ENCODE measurements at places on chromosomes 13 and 19. TPM values are rescaled to one million over a fixed set of nuclear protein-coding genes. Genes with fewer than 3 reads are reported as not detected.
A peak's percentile ranks its signal among the peaks of the same experiment; 100 is the strongest.

DNA sequence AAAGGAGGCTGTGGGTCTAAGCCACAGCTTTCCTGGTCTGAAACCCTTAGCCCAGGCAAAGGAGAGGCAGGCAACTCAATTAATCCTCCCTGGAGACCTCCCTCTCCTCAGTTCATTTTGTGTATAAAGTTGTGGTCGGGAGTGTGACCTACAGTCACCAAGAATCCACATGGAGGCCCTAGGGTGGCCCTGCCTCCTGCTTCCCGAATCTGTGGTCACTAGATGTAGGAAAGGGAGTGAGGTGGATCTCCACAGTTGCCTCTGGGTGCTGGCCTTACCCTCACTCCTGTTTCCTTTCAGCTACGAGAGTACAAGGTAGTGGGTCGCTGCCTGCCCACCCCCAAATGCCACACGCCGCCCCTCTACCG is 1.3 kb downstream of the RPL18A start:
- H3K27ac ChIP-seq: peak overlapping the region; percentile 94
- no peaks in the 10 kb centered on the region for H3K27me3 ChIP-seq
- H3K36me3 ChIP-seq: peaks cover 21% of the 10 kb centered on the region
- peaks cover 16% of the 10 kb centered on the region for H3K4me1 ChIP-seq

DNA sequence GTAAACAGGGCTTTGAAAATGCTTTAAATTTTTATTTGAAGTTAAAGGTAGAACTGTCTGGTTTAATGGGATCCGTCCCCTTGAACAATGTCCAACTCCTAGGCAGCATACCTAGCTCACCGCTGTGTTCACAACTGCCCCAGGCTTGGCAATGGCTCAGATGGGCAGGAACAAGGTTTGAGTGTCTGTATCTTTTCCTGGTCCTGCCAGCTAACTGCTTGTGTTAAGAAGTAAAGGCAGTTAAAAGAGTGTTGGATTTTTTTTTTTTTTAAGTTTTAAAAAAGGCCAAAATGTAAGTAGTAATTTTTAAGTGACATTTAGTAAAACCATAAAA is 66.7 kb upstream of the FNDC3A start:
- no peak overlapping the region for H3K4me3 ChIP-seq
- H3K27ac ChIP-seq: no peak overlapping the region
- no peak for DNase-seq
- H3K36me3 ChIP-seq: no peaks in the 10 kb centered on the region
- no peaks in the 10 kb centered on the region for H3K27me3 ChIP-seq
- H3K4me1 ChIP-seq: no peaks in the 10 kb centered on the region

GRCh38 chr19:11435833-11436313 is 438 bp downstream of the PRKCSH start:
- H3K27ac ChIP-seq: peak overlapping the region; percentile 99
- peaks cover 10% of the 10 kb centered on the region for H3K36me3 ChIP-seq
- no peaks in the 10 kb centered on the region for H3K27me3 ChIP-seq
- H3K4me1 ChIP-seq: no peaks in the 10 kb centered on the region
- no peak for DNase-seq
- H3K4me3 ChIP-seq: peak overlapping the region; percentile 100

GRCh38 chr13:67725999-67726398 is 495.9 kb upstream of the PCDH9 start:
- no peaks in the 10 kb centered on the region for H3K4me1 ChIP-seq
- H3K27me3 ChIP-seq: no peaks in the 10 kb centered on the region
- no peaks in the 10 kb centered on the region for H3K36me3 ChIP-seq

- no peak for DNase-seq
- H3K27ac ChIP-seq: no peak overlapping the region
- H3K4me1 ChIP-seq: no peaks in the 10 kb centered on the region
- H3K4me3 ChIP-seq: no peak overlapping the region
Measured at GRCh38 chr19:23283925-23284324, 33.7 kb upstream of the ZNF724 start.

GRCh38 chr13:51759240-51759639 is 44.7 kb downstream of the DHRS12 start:
- H3K4me1 ChIP-seq: peaks cover 3% of the 10 kb centered on the region
- no peak overlapping the region for H3K4me3 ChIP-seq
- H3K27ac ChIP-seq: no peak overlapping the region

GRCh38 chr19:15516363-15516762 is 8.0 kb downstream of the CYP4F22 start:
- H3K4me3 ChIP-seq: no peak overlapping the region
- H3K4me1 ChIP-seq: no peaks in the 10 kb centered on the region
- H3K36me3 ChIP-seq: no peaks in the 10 kb centered on the region
- H3K27me3 ChIP-seq: no peaks in the 10 kb centered on the region

- H3K27me3 ChIP-seq: peaks cover 46% of the 10 kb centered on the region
- no peak overlapping the region for H3K27ac ChIP-seq
- H3K4me3 ChIP-seq: peak overlapping the region; percentile 36
- no peaks in the 10 kb centered on the region for H3K36me3 ChIP-seq
- no peak for DNase-seq
Measured at GRCh38 chr13:28716511-28716910, 2.3 kb downstream of the SLC46A3 start.

GRCh38 chr19:57317503-57317902 is 2.8 kb upstream of the ZNF543 start:
- DNase-seq: no peak
- no peak overlapping the region for H3K27ac ChIP-seq
- no peaks in the 10 kb centered on the region for H3K36me3 ChIP-seq
- peaks cover 13% of the 10 kb centered on the region for H3K4me1 ChIP-seq
- no peak overlapping the region for H3K4me3 ChIP-seq

DNA sequence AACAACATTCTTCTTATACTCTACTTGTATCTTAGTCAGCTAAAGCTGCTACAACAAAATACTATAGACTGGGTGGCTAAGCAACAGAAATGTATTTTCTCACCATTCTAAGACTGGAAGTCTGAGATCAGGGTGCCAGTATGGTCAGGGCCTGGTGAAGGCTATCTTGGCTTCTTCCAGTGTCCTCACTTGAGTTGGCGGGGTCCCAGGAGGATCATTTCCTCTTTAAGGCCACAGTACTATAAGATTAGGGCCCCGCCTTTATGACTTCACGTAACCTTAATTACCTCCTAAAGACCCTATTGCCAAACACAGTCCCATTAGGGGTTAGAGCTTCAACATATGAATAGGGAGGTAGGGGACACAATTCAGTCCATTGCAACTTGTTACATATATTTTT is 30.7 kb upstream of the DOCK9 start:
- H3K27me3 ChIP-seq: no peaks in the 10 kb centered on the region
- H3K4me1 ChIP-seq: peaks cover 23% of the 10 kb centered on the region
- DNase-seq: no peak
- no peak overlapping the region for H3K4me3 ChIP-seq

DNA sequence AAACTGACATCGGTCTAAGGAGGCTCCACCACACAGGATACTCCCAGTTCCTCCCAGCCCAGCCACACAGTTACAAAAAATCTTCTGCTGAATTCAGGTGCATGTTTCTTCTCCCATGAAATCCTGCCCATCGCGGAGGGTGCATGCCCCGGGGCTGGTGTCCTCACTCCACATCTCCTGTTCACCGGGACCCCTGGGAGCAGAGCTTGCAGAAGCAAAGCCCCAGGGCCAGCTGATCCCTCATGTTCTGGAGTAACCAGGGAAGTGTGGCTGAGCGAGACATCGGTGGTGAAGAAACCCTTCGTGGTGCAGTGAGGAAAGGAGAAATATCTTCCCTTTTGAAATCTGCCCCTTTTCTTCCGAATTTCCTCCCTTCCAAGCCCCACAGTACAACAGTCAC is 904 bp upstream of the SIGLEC9 start:
- H3K27ac ChIP-seq: no peak overlapping the region
- peaks cover 20% of the 10 kb centered on the region for H3K27me3 ChIP-seq
- peaks cover 4% of the 10 kb centered on the region for H3K4me1 ChIP-seq
- H3K36me3 ChIP-seq: no peaks in the 10 kb centered on the region
- DNase-seq: no peak

DNA sequence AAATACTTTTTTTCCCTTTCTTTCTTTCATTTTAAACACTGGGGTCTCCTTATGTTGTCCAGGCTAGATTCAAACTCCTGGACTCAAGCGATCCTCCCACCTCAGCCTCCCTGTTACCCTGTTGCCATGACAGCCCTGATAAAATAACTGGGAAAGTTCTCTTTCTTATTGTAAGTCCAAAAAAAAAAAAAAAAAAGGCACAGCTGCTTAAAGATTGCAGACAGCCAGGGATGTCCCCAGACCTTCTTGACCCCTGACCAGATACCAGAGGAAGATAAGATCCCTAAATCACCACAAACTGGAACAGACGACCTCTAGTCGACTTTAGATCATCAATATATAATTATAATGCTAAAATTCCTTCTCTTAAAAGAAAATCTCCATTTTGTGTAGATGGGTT is 1.1 kb upstream of the MVB12A start:
- H3K4me3 ChIP-seq: peak overlapping the region; percentile 92
- DNase-seq: no peak
- peak overlapping the region; percentile 86 for H3K27ac ChIP-seq
- H3K36me3 ChIP-seq: no peaks in the 10 kb centered on the region

- H3K36me3 ChIP-seq: no peaks in the 10 kb centered on the region
- H3K4me1 ChIP-seq: peaks cover 4% of the 10 kb centered on the region
Measured at GRCh38 chr13:46404733-46405100, 17.7 kb upstream of the RUBCNL start.

- no peaks in the 10 kb centered on the region for H3K36me3 ChIP-seq
- no peak for DNase-seq
- H3K27ac ChIP-seq: no peak overlapping the region
Measured at GRCh38 chr13:113288880-113289279, 8.2 kb upstream of the LAMP1 start.

- H3K27me3 ChIP-seq: peaks cover 45% of the 10 kb centered on the region
- no peak within 1 kb of the TSS for H3K4me3 ChIP-seq
- no peaks in the 10 kb centered on the region for H3K36me3 ChIP-seq
Measured at GRCh38 chr13:45702088-45702487, at the start of gene CBY2. Gene CBY2 (plus strand): TSS chr13:45702320. CDS start chr13:45702391, 71 bp downstream.

DNA sequence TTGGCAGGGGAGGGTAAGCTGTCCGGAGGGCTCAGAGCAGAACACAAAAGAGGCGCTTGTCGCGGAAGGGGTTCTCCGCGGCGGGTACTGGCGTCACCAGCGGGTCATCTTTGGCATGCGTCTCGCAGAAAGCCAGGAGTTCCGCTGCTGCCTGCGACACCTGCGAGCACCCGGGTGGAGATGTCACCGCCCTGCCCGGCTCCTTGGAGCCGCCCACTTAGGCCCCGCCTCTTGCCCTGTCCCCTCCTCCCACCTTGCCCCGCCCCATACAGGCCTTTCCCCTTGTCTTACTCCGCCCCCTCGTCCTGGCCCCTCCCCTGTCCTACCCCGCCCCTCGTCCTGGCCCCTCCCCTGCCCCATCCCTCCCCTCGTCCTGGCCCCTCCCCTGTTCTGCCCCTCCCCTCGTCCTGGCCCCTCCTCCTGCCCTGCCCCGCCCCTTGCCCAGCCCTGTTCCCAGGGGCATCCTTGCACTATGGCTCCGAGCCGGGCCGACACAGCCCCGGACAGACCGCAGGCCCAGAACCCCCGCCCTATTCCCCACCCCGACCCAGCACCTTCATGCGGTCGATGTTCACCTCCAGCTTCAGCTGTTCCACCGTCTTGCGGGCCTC is 1.9 kb downstream of the GNG8 start:
- H3K27me3 ChIP-seq: peaks cover 28% of the 10 kb centered on the region
- peaks cover 22% of the 10 kb centered on the region for H3K4me1 ChIP-seq
- no peaks in the 10 kb centered on the region for H3K36me3 ChIP-seq
- peak; percentile 89 for DNase-seq
- H3K27ac ChIP-seq: no peak overlapping the region
- peak overlapping the region; percentile 78 for H3K4me3 ChIP-seq

GRCh38 chr19:50779504-50780457 is 9.5 kb downstream of the GPR32 start:
- H3K27ac ChIP-seq: no peak overlapping the region
- no peaks in the 10 kb centered on the region for H3K36me3 ChIP-seq
- DNase-seq: no peak
- H3K27me3 ChIP-seq: peaks cover 82% of the 10 kb centered on the region
- no peak overlapping the region for H3K4me3 ChIP-seq

- H3K4me3 ChIP-seq: no peak overlapping the region
- no peaks in the 10 kb centered on the region for H3K27me3 ChIP-seq
- H3K27ac ChIP-seq: no peak overlapping the region
- no peaks in the 10 kb centered on the region for H3K4me1 ChIP-seq
- no peaks in the 10 kb centered on the region for H3K36me3 ChIP-seq
Measured at GRCh38 chr13:79417741-79418140, 11.7 kb upstream of the RBM26 start.

- no peak overlapping the region for H3K27ac ChIP-seq
- H3K4me1 ChIP-seq: no peaks in the 10 kb centered on the region
- no peak overlapping the region for H3K4me3 ChIP-seq
- H3K27me3 ChIP-seq: no peaks in the 10 kb centered on the region
- DNase-seq: no peak
- no peaks in the 10 kb centered on the region for H3K36me3 ChIP-seq
Measured at GRCh38 chr13:48892053-48892687, 83.5 kb upstream of the FNDC3A start.

- no peak overlapping the region for H3K27ac ChIP-seq
- H3K4me1 ChIP-seq: peaks cover 5% of the 10 kb centered on the region
- no peak for DNase-seq
- no peaks in the 10 kb centered on the region for H3K36me3 ChIP-seq
- no peak overlapping the region for H3K4me3 ChIP-seq
Measured at GRCh38 chr19:29277102-29277501, 64.2 kb upstream of the UQCRFS1 start.

- H3K4me1 ChIP-seq: peaks cover 16% of the 10 kb centered on the region
- no peaks in the 10 kb centered on the region for H3K36me3 ChIP-seq
- no peak for DNase-seq
- H3K27ac ChIP-seq: peak overlapping the region; percentile 96
- H3K4me3 ChIP-seq: peak overlapping the region; percentile 100
- peaks cover 11% of the 10 kb centered on the region for H3K27me3 ChIP-seq
Measured at GRCh38 chr19:19137556-19138108, 646 bp downstream of the TMEM161A start.

Gene PALM
- total RNA-seq: 64.1 TPM

Gene PINLYP
- 6.0 TPM for total RNA-seq

Gene MEDAG
- 0.36 TPM for total RNA-seq

Gene SYT5
- 9.1 TPM for total RNA-seq

Gene IL17D
- 1.5 TPM for total RNA-seq

Gene ABHD13
- total RNA-seq: 12.0 TPM

Gene SPRED3
- 5.5 TPM for total RNA-seq

Gene ATP4B
- total RNA-seq: 26.7 TPM

Gene ZNF225
- total RNA-seq: 5.8 TPM

All from type B pancreatic cell (in vitro differentiated cells).